Erythroblast (primary cell): ENCODE measurements at places on chromosomes 4 and X.

- DNase-seq = no peak
Observed at GRCh38 chr4:80875642-80876041, 154.9 kb upstream of the BMP3 start.

DNA sequence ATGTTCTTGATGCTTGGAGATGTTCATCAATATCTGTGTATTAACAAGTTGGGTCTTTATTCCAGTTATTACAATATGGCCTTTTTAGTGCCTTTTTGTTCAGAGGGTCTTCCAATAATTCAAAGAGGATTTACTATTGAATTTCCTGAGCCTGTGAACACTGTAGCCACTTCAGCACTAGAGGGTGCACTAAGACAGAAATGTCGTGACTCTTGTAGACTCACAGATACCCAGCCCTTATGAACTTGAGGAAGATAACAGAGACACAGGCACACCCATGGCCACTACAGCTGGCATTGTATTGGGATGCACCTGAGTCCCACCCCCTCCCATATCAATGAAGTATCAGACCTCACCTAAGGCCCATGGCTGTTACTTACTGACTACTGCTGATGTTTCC lies 54.4 kb upstream of the ACTRT1 start:
- DNase-seq = no peak

- no peak for DNase-seq
Observed at GRCh38 chrX:109928596-109929335, 74.1 kb upstream of the TMEM164 start.

DNA sequence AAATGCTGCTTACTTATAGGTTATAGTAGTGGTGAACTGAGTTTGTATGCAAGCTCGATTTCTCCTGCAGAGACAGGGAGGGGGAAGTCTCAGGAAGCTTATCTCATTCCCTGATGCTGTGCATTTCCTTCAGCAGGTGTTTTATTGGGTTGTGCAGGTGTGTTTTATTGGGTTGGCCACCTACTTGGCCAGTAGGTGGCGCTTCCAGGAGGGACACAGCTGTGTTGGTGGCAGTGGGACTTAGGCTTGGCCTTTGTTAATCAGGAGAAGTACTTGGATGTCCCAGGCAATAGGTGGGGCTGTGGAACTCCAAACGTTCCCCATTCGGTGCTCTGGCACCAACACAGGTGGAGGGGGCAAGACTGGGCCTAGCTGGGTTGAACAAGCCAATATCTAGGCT lies 196.0 kb upstream of the DCAF8L1 start:
- no peak for DNase-seq

GRCh38 chrX:30865015-30865414 lies 24.0 kb downstream of the TAB3 start:
- peak; percentile 52 for DNase-seq

DNA sequence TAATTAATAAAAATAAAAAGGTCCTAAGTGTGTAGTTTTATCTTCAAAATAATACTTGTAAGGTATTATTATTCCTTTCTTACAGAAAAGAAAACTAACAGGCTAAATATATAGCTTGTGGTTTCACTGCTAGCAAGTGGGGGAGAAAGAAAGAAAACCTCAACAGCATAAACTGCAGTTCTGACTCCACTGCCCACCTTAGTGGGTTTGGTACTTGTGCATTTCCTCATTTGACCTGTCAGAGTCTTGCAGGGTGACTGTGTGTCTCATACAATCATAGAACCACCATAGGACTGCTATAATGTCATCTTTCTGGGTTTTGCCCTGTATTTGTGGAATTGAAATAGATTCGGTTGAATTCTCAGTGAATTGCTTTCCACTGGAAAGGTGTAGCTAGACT lies 94.7 kb upstream of the PUDP start:
- DNase-seq = no peak

- peak; percentile 10 for DNase-seq
Observed at GRCh38 chrX:44945736-44946135, 72.7 kb downstream of the KDM6A start.

- DNase-seq = no peak
Observed at GRCh38 chr4:61202638-61203435, 2.7 kb downstream of the ADGRL3 start.

DNA sequence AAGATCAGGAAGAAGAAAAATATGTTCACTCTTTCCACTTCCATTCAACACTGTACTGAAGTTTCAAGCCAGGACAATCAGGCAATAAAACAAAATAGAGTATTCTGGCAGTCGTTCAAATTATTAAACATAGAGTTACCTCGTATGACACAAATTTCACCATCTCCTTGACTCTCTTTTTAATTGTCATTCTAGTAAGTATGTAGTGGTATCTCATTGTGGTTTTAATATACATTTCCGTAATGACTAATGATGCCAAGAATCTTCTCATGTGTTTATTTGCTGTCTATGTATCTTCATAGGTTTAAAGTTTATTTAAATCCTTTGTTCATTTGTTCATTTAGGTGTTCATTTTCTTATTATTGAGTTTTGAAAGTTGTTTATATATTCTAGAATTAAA lies 352.2 kb downstream of the IDS start:
- DNase-seq = no peak

- DNase-seq = peak; percentile 34
Observed at GRCh38 chrX:30141966-30142365, 73.4 kb upstream of the MAGEB2 start.

GRCh38 chr4:187135878-187136277 lies 412.2 kb upstream of the FAT1 start:
- no peak for DNase-seq

DNA sequence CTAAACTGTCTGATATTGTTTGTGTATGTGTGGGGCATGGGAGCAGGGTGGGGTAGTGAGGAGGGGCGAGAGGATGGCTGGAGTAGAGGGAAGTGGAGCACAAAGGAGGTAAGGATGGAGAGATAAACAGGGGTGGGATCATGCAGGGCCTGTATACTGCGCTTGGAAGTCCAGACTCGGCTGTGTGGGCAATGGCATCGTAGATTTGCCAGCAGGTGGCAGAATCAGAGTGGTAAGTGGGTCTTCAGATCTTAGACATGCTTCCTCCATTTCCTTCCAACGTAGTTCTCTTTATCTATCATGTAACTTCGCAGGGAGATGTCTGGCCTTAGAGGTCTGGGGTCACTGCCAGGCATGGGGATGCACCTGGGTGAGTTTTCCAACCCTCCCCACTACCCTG lies 155.5 kb downstream of the PDGFRA start:
- peak; percentile 50 for DNase-seq

GRCh38 chrX:50536955-50537354 lies 66.3 kb upstream of the DGKK start:
- DNase-seq = no peak
